GM20000 (cell line): ENCODE measurements at places on chromosomes 4 and X.

- peak; percentile 21 for DNase-seq
Observed at GRCh38 chr4:2045518-2045951, 13.6 kb upstream of the NAT8L start.

GRCh38 chrX:47499293-47499692, 16.3 kb upstream of the ZNF41 start:
- DNase-seq = no peak

DNA sequence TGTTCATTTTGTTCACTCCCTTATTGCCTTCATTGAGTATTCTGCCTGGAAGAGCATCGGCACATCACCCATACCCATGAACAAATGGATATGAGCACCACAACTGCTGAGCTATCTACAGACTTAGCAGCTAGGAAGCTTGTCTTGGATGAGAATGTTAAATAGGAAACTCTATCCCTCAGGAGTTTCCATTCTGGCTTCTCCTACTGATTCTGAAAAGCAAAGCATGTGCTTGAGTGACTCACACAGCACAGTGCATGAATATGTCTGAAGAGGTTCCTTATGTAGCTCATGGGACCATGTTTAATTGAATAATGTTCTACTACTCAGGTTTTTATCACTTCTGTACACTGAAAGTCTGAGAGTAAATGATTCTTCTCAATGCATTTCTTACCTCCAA, 57.3 kb upstream of the MXRA5 start:
- DNase-seq = no peak

GRCh38 chrX:53421772-53422085, 725 bp downstream of the SMC1A start:
- no peak for DNase-seq

DNA sequence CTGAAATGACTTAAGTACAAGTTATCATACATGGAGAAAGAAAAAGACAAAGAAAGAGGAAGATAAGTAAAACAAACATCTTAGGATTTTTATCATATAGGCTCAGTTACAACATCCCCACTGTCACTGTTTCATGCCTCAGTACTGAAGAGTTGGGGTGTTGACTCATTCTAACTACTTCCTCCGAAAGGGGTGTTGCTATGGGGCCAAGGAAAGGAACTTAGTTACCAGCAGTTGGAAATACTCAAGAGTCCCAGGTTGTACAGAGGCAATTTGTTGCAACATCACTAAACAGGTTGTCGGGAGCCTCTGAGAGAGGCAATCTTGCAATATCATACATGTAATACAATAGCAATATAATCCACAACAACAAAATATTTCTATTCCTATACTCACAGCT, 1264.7 kb downstream of the PCDH7 start:
- DNase-seq = no peak

DNA sequence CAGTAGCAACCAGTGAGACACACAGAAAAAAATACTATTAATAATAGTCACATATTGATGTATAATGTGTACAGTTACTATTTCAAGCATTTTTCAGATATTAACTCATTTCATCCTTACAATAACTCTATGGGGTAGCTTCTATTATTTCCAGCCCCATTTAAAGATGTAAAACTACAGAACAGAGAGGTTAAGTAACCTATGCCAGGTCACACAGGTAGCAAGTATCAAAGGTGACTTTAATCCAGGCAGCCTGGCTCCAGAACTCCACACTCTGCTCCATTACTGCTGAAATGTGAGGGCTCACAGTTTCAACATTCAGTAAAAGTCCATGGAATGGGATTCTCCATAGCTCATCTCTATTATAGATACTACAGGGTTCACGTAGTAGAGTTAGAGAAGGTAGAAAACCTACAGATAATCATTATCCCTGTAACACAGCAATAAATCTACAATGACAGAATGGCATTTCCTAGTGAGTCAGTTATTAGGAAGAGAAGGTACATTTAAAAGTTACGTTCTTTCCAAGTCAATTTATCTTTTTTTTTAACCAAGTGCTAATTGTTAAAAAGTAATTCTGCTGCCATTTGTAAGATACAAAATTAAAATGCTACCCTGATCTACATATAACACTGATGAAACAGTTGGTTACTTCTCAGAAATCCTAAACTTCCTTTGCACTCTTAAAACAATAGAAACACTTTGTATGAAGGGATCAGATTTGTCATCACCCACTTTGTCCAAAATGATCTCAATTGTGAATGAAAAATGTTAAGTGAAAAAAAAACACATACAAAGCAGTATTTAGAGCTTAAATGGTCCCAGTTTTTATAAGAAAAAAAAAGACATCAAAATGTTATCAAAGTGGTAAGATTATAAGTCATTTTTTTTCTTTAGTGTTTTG, 18.7 kb downstream of the RELL1 start:
- DNase-seq = no peak

DNA sequence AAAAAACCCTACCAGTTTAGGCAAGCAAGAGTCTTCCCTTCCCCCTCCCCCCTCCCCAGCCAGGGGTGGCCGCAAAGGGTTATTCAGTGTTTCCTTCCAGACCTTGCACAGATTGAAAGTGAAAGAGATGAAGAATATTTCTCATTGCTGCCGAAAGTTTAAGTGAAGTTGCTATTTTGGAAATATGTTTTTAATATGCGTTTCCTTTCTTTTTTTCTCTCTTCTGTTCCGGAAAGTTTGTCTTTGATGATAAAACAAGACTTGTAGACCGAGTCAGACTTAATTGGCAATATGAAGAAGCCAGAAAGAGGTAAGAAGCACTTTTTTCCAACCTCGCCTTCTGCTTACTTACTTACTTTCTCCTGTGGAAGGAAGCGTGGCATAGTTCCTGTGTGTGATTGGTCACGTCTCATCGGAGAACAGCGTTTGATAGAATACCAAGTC, 58.5 kb upstream of the CLCN4 start:
- peak; percentile 57 for DNase-seq

DNA sequence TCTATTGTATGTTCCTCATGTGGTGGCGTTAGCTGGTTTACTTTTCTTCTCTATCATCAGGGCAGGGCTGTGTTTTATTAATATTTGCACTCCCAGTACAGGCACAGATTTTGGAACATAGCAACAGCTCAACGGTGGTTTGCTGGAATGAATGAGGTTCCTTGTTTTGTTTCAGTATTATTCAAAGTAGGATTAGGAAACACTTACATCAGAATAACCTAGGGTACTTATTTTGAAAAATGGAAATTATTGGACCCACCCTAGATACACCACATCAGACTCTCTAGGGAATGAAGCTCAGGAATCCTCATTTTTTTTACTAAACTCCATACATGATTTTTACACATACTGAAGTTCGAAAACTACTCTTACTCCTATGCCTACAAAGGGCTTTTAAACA, 108.8 kb upstream of the ENPEP start:
- DNase-seq = no peak

DNA sequence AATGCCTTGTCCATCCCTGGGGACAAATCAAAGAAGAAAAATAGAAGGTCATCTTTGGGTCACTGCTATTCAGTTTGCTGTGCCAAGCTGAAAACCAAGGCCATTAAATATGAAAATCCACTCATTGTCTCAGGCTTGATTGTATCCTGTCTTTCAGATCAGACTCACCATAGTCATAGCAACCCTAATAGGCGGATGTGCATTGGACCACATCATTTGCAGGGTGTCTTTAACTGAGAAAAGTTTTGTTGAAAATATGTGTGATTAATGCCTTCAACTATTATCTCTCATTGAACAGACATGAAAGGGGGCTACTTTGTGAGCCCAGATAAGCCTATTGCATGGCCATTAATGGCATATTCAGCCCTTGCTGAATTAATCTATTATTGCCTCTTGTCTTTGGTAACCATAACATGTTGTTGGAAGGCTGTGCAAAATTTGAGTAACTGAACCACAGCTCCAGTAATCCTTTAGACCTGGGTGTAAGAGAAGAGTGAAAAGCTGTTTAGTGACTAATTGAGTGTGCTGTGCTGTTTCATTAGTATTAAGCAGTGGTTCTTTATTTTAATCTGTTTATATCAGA, 453.6 kb upstream of the EPHA5 start:
- no peak for DNase-seq

DNA sequence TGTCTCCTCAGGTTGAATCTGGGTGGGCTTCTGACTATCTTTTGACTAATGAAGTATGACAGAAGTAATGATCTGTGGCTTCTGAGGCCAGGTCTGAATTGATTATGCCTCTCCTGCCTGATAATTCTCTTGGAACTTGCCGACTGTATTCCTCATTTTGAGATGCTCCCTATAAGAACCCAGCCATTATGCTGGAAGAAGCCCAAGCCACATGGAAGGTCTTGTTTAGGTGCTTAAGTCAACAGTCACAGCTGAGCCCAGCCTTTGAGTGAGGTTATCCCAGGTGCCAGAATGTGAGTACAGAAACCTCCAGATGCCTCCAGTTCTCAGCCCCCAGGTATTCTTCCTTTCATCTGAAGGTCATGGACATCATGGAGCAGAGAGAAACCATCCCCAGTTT, 456.6 kb downstream of the IL15 start:
- no peak for DNase-seq

DNA sequence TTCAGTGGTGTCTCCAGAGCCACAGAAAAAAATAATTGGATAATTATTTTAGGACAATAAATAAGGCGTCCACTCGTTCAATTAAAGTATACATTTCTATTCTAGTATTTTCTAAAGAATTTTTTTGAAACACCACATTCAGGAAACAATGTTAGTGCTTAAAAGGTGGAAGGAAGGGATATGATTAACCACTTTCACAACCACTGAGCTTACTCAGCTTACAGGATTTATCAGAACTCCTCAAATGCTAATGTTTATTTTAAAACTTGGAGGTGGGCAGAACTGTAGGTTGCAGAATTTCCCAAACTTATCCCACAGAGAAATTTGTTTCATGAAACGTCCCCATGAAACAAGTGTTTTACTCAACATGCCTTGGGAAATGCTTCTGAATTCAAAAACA, 54.3 kb upstream of the MAGEB2 start:
- no peak for DNase-seq

DNA sequence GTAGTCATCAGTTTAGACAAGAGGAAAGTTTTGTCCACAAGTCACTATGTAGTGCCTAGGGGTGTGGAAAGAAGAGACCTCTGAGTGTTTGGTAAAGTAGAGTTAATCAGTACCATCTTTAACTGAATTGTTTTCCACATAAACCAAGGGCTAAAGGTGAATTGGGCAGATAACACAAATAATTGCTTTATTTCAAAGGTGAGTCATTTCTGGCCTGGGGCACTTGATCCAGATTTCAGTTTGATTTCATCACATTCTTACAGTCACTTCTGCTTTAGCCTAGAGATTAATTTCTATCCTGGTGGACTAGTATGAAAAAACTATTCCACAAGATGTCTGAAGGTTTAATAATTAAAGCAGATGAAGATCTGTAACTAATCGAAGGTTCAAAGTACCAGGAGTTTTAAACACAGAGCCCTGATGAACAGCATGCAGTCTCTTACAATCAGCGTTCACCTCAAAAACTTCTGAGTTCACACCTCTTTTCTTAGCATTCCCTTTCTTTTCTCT, 74.5 kb upstream of the BOD1L1 start:
- no peak for DNase-seq

GRCh38 chr4:57109847-57110639, at the start of gene IGFBP7:
TSS of gene IGFBP7 (minus strand) at chr4:57110385. CDS start at chr4:57110351, 34 bp downstream.
- DNase-seq = peak; percentile 63

- DNase-seq = no peak
Observed at GRCh38 chr4:151599863-151600262, 160.9 kb downstream of the GATB start.

- no peak for DNase-seq
Observed at GRCh38 chr4:46656071-46656470, 253.0 kb downstream of the COX7B2 start.
